ENCODE measurements at places on chromosomes 12 and 14.

GRCh38 chr14:49692811-49693734, at the start of gene KLHDC1:
KLHDC1 (plus strand) TSS chr14:49693120; CDS start chr14:49693195, 75 bp downstream.
- peak; percentile 97 for DNase-seq

DNA sequence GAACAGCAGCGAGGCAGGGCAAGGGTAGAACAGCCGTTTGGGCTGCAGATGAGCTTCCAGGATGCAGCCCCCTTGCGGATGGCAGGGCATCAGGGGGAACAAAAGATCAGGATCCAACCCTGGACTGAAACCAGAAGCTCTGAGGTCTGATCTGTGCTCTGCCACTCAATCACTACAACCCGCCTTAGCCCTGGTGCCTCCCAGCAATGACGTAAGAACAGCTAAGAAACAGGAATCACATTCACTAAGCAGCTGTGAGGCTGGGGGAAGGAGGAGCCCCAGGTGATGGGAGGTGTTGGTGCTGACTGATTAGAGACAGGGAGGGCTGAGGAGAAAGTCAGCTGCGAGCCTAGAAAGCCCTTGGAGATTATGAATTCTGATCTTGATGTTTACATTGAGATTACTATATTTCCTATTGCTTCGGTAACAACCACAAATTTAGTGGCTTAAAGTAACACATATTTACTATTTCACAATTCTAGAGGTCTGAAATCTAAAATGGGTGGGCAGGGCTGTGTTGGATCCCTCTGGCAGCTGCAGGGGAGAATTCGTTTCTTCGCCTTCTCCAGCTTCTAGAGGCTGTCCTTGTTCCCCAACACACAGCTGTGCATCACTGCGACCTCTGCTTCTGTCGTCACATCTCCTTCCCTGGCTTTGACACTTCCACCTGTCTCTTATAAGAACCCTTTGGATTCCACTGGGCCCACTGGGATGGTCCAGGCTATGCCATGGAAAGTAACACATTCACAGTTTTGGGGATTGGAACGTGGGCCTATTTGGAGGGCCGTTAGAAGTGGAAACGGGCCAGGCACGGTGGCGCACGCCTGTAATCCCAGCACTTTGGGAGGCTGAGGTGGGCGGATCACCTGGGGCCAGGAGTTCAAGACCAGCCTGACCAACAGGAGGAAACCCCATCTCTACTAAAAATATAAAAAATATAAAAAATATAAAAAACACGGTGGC, 6.1 kb upstream of the CD9 start:
- peak; percentile 78 for DNase-seq

DNA sequence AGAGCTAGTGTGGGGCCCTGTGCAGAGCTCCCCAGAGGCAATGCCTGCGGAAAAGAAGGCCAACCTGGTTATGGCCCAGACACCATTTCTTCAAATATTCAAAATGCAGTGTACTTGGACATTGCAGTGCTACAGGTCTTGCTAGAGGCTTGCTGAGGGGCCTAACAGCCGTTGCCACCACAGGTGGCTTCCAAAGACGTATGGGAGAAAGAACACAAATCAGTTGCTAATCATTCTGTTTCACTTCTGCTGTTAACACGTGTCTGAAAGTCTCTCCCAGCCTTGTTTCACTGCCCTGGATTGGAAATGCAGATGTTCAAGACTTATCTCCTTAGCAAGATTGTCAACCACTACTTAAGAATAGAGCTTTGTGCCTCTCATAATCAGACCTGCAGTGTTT, 925.9 kb downstream of the GALC start:
- DNase-seq = no peak

DNA sequence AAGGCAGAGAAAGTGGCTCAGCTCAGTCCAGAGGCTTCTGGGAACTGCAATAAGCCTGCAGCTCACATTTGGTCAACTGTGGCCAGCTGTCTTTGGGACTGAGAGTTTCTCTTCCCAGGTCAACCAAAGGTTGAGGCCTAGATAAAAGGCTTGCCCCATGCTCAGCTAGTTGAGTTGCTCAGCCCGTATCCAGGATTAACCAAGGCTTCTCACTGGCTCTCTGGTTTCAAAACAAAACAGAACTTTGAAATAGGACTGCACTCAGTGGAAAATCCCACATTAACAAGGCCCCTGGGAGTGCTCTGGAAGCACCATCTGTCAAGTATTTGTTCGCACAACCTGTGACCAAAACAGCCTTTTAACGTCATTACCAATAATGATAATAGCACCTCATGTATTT, 40.3 kb upstream of the NUAK1 start:
- peak; percentile 54 for DNase-seq

- DNase-seq = no peak
These were observed 222.8 kb downstream of the EGLN3 start for GRCh38 chr14:33728010-33728498.

DNA sequence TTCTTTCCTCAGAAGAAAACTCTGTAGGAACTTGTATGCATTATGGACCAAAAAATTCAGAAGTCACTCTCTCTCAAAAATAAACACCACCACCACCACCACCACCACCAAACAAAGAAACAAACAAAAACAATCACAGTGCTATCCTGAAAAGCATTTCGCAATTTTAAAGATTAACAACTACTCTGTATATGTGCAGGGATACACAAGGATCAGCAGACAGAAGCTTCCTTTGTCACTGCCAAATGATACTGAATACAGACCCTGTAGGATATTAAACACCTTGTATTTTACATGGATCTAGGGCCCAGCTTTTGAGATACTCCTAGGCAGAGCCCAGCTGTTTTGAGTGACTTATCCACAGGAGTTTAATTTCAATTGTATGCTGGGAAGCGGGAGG, 31.7 kb downstream of the ATP2B1 start:
- no peak for DNase-seq

GRCh38 chr12:84508851-84509260, 403.7 kb downstream of the SLC6A15 start:
- DNase-seq = no peak

- DNase-seq = peak; percentile 75
These were observed 32.7 kb downstream of the DAD1 start for GRCh38 chr14:22556021-22556989.

GRCh38 chr12:121799842-121800693, 3.7 kb upstream of the SETD1B start:
- peak; percentile 91 for DNase-seq
